ENCODE measurements at places on chromosomes 12 and 14. TPM values are rescaled to one million over a fixed set of nuclear protein-coding genes. Genes with fewer than 3 reads are reported as not detected.

- H3K36me3 ChIP-seq = no peaks in the 10 kb centered on the region
- H3K27ac ChIP-seq = no peak overlapping the region
- no peak for DNase-seq
- H3K27me3 ChIP-seq = peaks cover 62% of the 10 kb centered on the region
- no peaks in the 10 kb centered on the region for H3K4me1 ChIP-seq
Observed at GRCh38 chr12:113744802-113745395, 221.2 kb downstream of the RBM19 start.

- H3K4me3 ChIP-seq = no peak overlapping the region
- no peaks in the 10 kb centered on the region for H3K36me3 ChIP-seq
- no peak for DNase-seq
- H3K27me3 ChIP-seq = no peaks in the 10 kb centered on the region
Observed at GRCh38 chr12:52398176-52398575, 8.0 kb downstream of the KRT82 start.

- H3K4me3 ChIP-seq = no peak overlapping the region
- peaks cover 93% of the 10 kb centered on the region for H3K4me1 ChIP-seq
- H3K36me3 ChIP-seq = peaks cover 9% of the 10 kb centered on the region
- no peak overlapping the region for H3K27ac ChIP-seq
- no peak for DNase-seq
Observed at GRCh38 chr12:124554429-124555029, 12.9 kb downstream of the NCOR2 start.

DNA sequence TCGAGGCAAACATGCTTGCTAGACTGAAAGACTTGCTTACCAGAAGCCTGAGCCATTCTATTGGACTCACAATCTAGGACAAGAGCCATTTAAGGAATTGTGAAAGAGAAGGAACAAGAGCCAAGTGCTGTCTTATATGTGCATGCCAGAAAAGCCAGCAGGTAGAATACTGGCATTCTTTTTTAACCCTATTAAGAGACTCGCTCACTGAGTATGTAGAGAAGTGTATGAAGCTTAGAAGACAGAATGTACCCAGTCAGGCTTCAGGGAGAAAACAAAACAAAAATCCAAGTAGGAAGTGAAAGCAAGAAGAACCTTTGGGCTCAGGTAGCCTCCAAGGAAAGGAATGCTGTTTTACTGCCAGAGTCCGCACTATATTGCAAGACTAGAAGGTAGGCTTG, 65.9 kb downstream of the DCAF5 start:
- peak overlapping the region; percentile 58 for H3K27ac ChIP-seq
- peaks cover 70% of the 10 kb centered on the region for H3K36me3 ChIP-seq
- H3K4me1 ChIP-seq = peaks cover 20% of the 10 kb centered on the region
- H3K27me3 ChIP-seq = no peaks in the 10 kb centered on the region

DNA sequence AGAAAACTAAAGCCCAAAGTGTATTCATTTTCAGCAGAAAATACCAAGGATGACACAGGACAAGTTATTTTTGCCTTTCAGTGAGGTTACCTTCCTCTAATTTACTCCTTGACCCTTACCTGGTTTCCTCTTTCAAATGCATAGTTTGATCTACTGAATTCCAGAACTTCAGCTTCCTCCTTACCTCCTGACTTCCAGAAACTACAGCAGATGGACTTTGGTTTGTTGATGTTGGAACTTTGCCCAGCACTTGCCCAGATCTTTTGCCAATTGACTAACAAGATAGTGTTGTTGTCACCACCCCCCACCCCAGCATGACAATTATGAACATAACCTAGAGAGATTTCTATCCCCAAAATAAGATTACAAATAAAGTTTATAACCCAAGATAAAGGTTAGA, 63.2 kb downstream of the NAV3 start:
- H3K4me1 ChIP-seq = no peaks in the 10 kb centered on the region
- no peak overlapping the region for H3K27ac ChIP-seq
- no peaks in the 10 kb centered on the region for H3K27me3 ChIP-seq
- H3K4me3 ChIP-seq = no peak overlapping the region
- no peak for DNase-seq

- no peak overlapping the region for H3K4me3 ChIP-seq
- no peak overlapping the region for H3K27ac ChIP-seq
- H3K27me3 ChIP-seq = no peaks in the 10 kb centered on the region
- H3K36me3 ChIP-seq = no peaks in the 10 kb centered on the region
Observed at GRCh38 chr12:58415716-58416115, 474.3 kb downstream of the ATP23 start.

DNA sequence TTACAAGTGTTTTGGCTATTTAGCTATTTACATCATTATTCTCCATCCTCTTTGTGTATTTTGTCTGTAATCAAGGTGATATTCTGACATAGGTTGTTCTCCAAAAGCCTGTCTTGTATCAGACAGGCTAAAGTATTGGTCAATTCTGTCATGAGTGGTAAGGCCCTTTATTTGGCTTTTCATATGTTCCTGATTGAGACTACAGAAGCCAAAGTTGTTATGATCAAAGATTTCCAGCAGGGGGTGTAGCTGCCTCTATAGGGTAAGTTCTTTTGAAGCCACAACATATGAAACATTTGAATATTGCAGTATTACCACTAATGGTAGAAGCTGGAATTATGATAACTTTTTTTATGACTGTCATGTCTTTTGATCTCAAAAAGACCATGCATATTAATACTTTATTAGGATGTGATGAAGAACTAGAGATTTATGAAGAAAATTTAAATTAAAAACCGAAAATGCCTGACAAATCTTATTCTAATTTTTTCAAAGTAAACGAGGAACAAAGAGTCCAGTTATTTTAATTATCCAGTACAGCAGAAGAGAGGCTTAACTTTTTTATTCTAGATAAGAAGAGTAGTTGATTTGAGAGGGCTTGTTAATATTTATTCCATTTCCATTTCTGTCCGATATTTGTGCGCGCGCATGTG, 3.4 kb upstream of the ARHGAP5 start:
- no peaks in the 10 kb centered on the region for H3K27me3 ChIP-seq
- H3K4me1 ChIP-seq = no peaks in the 10 kb centered on the region
- H3K4me3 ChIP-seq = no peak overlapping the region
- peak; percentile 77 for DNase-seq
- no peak overlapping the region for H3K27ac ChIP-seq

DNA sequence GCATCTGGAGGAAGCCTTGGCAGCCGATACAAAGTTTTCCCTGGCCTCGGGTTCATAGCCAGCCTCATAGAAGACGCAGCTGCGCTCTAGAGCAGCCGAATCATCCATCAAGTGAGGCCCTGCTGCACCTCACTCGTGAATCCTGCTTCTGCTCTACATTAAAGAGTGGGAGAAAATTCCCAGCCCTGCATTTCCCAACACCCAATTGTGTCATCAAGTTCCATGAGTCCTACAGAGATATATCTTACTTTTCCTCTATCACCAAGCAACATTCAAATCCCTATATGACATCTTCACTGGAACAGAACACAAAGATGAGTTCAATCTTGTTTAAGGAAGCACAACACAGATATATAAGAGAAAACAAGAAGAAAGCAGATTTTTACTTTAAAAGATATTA, 139.3 kb downstream of the TTC7B start:
- no peaks in the 10 kb centered on the region for H3K27me3 ChIP-seq
- H3K27ac ChIP-seq = peak overlapping the region; percentile 45
- peaks cover 2% of the 10 kb centered on the region for H3K36me3 ChIP-seq
- DNase-seq = no peak
- H3K4me1 ChIP-seq = peaks cover 46% of the 10 kb centered on the region

GRCh38 chr12:132479291-132479690, 10.7 kb upstream of the FBRSL1 start:
- H3K36me3 ChIP-seq = no peaks in the 10 kb centered on the region
- no peaks in the 10 kb centered on the region for H3K4me1 ChIP-seq
- DNase-seq = peak; percentile 61
- no peak overlapping the region for H3K27ac ChIP-seq

GRCh38 chr12:54448344-54448743, 25.1 kb downstream of the GTSF1 start:
- no peaks in the 10 kb centered on the region for H3K36me3 ChIP-seq
- H3K4me3 ChIP-seq = no peak overlapping the region
- H3K4me1 ChIP-seq = no peaks in the 10 kb centered on the region
- no peak for DNase-seq

GRCh38 chr14:76212242-76212641, 60.5 kb downstream of the GPATCH2L start:
- H3K36me3 ChIP-seq = no peaks in the 10 kb centered on the region
- no peaks in the 10 kb centered on the region for H3K27me3 ChIP-seq
- H3K4me3 ChIP-seq = no peak overlapping the region
- H3K4me1 ChIP-seq = no peaks in the 10 kb centered on the region
- no peak for DNase-seq
- H3K27ac ChIP-seq = no peak overlapping the region

GRCh38 chr14:99615497-99616157, 11.6 kb upstream of the CCDC85C start:
- no peak overlapping the region for H3K4me3 ChIP-seq
- H3K4me1 ChIP-seq = no peaks in the 10 kb centered on the region
- no peak overlapping the region for H3K27ac ChIP-seq
- no peaks in the 10 kb centered on the region for H3K27me3 ChIP-seq
- DNase-seq = no peak
- H3K36me3 ChIP-seq = no peaks in the 10 kb centered on the region

DNA sequence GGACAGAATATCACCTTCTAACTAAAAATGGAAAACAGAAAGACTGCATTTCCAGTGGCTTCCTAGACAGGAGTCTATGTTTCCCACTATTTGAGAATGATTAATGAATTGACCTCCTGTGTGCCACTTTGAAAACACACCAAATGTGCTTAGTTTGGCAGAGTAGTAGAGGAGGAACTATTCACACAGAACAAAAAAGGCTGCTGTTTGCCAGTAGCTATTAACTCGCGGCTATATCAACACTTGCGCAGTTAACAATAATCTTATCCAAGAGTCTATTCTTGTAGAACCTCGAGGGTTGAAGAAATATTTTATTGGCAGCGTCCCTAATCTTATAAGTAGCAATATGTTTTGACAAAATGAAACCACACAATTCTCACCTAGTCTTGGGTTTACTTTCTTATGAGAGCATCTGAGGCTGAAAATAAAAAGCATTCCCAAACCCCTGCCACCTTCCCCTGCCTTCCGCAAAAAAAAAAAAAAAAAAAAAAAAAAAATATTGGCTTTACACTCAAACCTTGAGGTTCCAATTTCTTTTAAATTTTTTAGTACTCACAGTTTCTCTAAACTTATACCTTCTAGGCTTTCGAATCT, 127.3 kb upstream of the FLRT2 start:
- no peaks in the 10 kb centered on the region for H3K27me3 ChIP-seq
- no peak overlapping the region for H3K27ac ChIP-seq
- H3K4me1 ChIP-seq = no peaks in the 10 kb centered on the region

GRCh38 chr12:34119366-34119765, 97.1 kb downstream of the ALG10 start:
- no peak for DNase-seq
- H3K27me3 ChIP-seq = no peaks in the 10 kb centered on the region
- H3K4me3 ChIP-seq = no peak overlapping the region
- no peaks in the 10 kb centered on the region for H3K4me1 ChIP-seq

GRCh38 chr14:41385797-41386196, 220.9 kb upstream of the LRFN5 start:
- H3K4me3 ChIP-seq = no peak overlapping the region
- H3K27me3 ChIP-seq = no peaks in the 10 kb centered on the region
- no peak overlapping the region for H3K27ac ChIP-seq
- no peaks in the 10 kb centered on the region for H3K4me1 ChIP-seq

DNA sequence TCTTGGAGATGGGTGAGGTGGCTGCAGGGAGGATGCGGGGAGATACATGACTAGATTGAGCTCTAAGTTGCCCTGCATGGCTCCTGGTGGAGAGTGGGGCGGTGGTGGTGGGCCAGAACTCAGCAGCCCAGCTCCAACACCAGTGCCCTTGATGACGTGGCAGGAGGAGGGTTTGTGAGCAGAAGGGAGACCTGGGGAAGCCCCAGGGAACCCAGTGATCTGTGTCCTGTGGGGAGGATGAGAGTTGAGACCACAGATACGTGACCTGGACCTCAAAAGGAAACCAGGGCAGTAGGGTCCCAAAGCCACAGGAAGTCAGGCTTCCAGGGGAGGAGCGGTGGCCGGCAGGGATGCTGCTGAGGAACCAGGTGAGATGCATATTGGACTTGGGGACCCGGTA, 989.1 kb upstream of the TMEM132C start:
- no peak for DNase-seq
- no peaks in the 10 kb centered on the region for H3K36me3 ChIP-seq
- no peaks in the 10 kb centered on the region for H3K27me3 ChIP-seq

DNA sequence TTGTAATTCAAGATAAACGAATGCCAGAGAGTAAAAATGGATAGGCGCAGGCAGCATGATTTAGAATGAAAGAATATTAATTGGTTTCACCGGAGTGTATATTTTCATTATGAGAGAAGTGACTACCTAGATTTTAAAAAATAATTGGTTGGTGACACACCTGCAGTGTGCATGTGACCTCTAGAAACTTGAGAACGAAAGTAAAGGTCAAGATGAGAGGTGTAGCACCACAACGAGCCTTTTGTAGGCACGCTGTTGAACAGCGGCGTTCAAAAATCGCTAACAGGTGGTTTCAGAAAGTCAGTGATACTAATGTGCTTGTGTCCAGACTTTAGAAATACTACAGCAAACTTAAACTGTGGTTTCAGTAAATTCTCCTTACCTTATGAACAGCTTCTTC, 123.8 kb downstream of the NPAS3 start:
- DNase-seq = no peak
- H3K27ac ChIP-seq = no peak overlapping the region
- H3K27me3 ChIP-seq = no peaks in the 10 kb centered on the region
- no peak overlapping the region for H3K4me3 ChIP-seq
- no peaks in the 10 kb centered on the region for H3K4me1 ChIP-seq

DNA sequence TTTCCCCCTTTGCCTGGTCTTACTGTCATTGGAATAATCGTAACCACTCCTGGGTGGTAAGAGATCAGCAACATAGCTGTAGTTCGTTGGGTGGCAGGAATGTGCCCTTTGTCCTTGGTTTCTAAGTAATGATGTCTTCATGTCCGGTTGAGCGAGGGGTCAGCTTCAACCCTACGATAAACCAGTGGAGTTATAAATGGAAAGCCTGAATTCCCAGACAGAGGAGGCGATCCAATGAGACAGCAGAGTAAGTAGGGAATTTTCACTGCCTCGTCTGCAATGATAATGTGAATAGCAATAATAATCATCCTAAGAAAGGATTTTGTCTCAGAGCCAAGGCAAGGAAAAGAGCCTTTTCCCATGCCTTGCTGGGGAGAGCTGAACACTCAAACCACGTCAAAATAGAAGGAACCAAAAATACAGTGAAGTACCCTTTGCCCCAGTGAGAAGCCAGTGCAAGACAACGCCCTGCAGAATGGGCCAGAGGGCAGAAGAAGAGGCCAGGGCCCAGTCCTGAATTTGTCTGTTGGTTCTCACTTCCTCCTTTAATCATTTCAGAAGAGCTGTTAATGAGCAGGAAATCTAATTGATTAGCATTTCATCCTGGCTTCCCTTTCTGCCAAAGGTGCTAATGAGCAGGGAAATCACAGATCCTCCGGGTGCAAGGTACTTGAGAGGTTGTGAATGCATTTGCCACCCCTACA, 330.7 kb downstream of the CACNA1C start:
- no peaks in the 10 kb centered on the region for H3K36me3 ChIP-seq
- no peak overlapping the region for H3K27ac ChIP-seq
- DNase-seq = no peak
- no peaks in the 10 kb centered on the region for H3K27me3 ChIP-seq

The RILPL1 gene
- total RNA-seq = 19.1 TPM

The ELK3 gene
- total RNA-seq = 39.1 TPM

The STAB2 gene
- total RNA-seq = 1.3 TPM

The LRP1 gene
- 325 TPM for total RNA-seq

The TMEM30B gene
- total RNA-seq = 20.9 TPM

The KRT4 gene
- 9.4 TPM for total RNA-seq

The CLEC4C gene
- not detected for total RNA-seq

The MORN3 gene
- total RNA-seq = 0.17 TPM

Measured in left lung (tissue), 14 donors.